ENCODE measurements at places on chromosomes 12 and 14.
A peak's percentile ranks its signal among the peaks of the same experiment; 100 is the strongest.

DNA sequence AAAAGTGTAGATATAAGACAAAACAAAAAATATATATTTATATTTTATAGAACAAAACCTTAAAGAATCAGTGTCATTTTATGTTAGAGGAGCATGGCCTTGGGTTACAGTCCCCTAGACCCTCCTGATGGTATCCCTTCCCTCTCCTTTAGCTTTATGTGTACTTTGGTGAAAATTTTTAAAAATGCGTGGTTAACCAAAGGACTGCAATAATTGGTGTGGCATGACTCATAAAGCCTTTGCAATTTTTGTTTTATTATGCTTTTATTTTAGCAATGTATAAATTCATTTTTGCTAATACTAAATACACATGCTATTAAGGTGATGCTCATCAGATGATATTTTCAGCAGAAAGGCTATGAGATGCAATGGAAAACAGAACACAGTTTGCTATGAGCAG, 264.4 kb downstream of the SYT1 start:
- no peak for DNase-seq

DNA sequence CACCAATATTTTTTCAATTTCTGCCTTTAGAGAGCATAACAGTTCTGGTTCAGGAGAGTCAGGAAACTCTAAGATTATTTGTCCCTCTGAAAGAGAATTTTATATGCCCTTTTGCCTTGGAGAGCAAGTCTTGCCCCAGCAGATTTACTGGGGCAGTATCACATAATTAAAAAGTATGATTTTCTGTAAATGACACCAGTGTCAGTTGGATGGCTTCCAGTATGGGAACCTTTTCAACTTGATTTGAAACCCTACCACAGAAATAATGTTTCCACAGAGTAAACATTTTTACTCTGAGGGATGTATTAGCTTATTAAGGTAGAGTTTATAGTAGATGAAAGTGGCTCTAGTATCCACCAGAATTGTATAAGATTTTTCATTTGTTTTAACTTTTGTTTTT, 15.4 kb downstream of the NOPCHAP1 start:
- DNase-seq, result no peak

- no peak for DNase-seq
Observed at GRCh38 chr14:69153152-69153872, 393 bp upstream of the DCAF5 start.

GRCh38 chr14:73240816-73241480, 3.6 kb downstream of the PAPLN start:
- DNase-seq, result no peak

GRCh38 chr12:46948936-46949545, 123.2 kb upstream of the SLC38A4 start:
- DNase-seq, result no peak

GRCh38 chr14:58787592-58787991, 149.8 kb downstream of the DACT1 start:
- DNase-seq, result no peak

- DNase-seq, result no peak
Observed at GRCh38 chr14:89544636-89545301, 127.7 kb upstream of the FOXN3 start.

GRCh38 chr14:55297611-55298499, 26.6 kb downstream of the FBXO34 start:
- DNase-seq, result peak; percentile 9

DNA sequence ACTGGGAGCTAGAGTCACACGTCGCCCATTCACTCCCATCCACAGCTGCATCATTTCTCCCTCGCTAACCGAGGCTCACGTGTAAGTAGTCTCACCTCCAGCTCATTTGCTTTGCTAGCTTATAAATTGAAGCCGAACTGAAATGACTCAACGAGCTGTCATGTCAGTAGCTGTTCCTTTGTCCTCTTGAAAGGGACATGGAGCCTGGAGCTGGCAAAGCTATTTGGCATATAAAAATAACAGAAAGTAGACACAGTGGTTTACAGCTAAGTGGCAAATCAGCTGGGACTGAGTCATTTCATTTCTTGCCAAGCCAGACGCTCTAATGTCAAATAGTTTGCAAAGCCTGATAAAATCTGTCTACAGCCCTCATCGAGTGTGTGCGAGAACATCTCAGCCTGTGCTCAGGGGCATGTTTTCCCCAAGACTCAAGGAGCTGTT, 114.4 kb upstream of the TMEM233 start:
- no peak for DNase-seq

Data from effector memory CD4-positive, alpha-beta T cell (primary cell).